Fibroblast of lung (primary cell): ENCODE measurements at places on chromosomes 7 and 10. TPM values are rescaled to one million over a fixed set of nuclear protein-coding genes. Genes with fewer than 3 reads are reported as not detected.

The GPR158 gene
- total RNA-seq: under 0.01 and 0.33 TPM in 2 replicates

The GCK gene
- 0.77 and 1.7 TPM in 2 replicates for total RNA-seq

The FEZF1 gene
- total RNA-seq: not detected in 2 replicates

The CPEB3 gene
- 0.51 and 0.66 TPM in 2 replicates for total RNA-seq

The AHCYL2 gene
- total RNA-seq: 7.4 and 11.9 TPM in 2 replicates

The FGFBP3 gene
- 0.26 and 0.50 TPM in 2 replicates for total RNA-seq

The TIMM23 gene
- 55.0 and 58.8 TPM in 2 replicates for total RNA-seq

The ANKRD7 gene
- 2.3 and 2.8 TPM in 2 replicates for total RNA-seq

The MCM10 gene
- 0.51 and 0.83 TPM in 2 replicates for total RNA-seq

The NAT16 gene
- not detected in 2 replicates for total RNA-seq

The CALHM1 gene
- total RNA-seq: not detected in 2 replicates

The CALN1 gene
- not detected in 2 replicates for total RNA-seq

The CYP3A4 gene
- 0.17 TPM in 1 of 2 replicates, not detected in the other for total RNA-seq

The TEX36 gene
- not detected in 2 replicates for total RNA-seq

The GOT1 gene
- 31.8 and 52.2 TPM in 2 replicates for total RNA-seq

The LIPF gene
- total RNA-seq: not detected in 2 replicates
